ENCODE measurements at places on chromosomes 7 and 10.

GRCh38 chr7:15105711-15106110 is 203.2 kb upstream of the DGKB start:
- no peak for DNase-seq

GRCh38 chr10:95531994-95532399 is 29.2 kb downstream of the SORBS1 start:
- DNase-seq: no peak

GRCh38 chr10:80462981-80463741 is 9.1 kb downstream of the TSPAN14 start:
- no peak for DNase-seq

- DNase-seq: no peak
These were observed 153.0 kb downstream of the ATE1 start for GRCh38 chr10:121774813-121775212.

Measured in NCI-H1436 treated with DMSO at 0.1 percent for 48 hours (cell line).